ENCODE measurements at places on chromosomes 11 and 22.
A peak's percentile ranks its signal among the peaks of the same experiment; 100 is the strongest.

DNA sequence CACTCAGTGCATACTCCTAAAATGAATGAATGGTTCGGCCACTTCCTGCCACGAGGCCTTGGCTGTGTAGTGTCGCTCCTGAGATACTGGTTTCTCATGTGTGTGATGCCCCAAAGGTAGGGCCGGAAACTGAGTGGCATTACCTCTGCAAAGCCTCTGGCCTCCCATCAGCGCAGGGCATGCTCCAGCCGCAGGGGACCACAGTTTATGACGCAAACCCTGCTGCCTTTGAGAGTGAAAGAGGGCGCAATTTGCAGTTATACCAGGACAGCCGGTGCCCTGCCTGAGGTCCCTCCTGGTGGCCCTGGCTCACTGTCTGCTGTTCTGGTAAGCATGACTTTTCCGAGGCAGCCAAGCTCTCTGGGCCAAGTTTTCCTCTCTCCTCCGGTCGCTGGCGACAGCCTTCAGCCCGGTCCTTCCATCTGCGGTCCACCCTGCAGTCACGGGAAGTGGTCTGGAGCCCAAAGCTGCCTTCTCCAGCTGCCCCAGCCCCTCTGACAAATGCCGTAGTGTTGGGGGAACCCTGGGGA, 2.4 kb upstream of the FGF3 start:
- DNase-seq, result no peak

GRCh38 chr11:67024410-67024809, 1.5 kb downstream of the SYT12 start:
- peak; percentile 49 for DNase-seq

GRCh38 chr11:41522391-41522790, 62.9 kb upstream of the LRRC4C start:
- no peak for DNase-seq

DNA sequence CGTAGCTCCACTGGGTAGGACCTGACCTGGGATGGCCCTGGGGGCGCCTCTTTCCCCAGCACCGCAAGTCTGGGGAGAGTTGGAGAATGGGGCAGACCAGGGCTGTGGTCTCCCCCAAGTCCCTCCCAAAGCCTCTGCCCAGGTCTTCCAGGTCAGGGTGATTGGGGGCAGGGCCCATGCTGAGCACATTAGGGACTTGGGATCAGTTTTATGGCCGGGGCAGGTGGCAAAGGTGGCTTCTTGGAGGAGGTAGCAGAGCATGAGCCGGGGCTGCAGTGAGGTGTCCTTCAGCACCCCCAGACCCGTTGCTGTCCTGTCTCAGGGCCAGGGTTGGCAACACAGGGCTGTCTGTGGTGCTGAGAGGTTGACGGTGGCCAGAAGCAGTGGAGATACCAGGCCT, 6.0 kb downstream of the RELT start:
- DNase-seq, result no peak

DNA sequence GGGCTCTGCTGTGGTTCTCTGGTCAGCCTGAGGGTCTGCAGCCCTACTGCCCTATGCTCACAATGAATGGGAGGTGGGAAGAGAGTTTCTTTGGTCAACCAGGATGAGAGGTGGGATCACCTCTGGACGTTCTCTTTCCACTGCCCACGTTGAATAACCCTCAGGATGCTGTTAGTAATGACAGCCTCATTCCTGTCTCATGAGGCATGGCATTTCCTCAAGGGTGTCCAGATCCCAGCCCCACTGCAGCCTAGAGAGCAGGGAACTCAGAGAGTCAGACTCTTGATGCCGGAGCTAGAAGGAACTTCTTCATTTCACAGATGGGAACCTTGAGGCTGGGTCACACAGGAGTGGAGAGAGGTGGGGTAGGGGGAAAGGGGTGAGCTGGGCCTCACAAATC, 196.0 kb downstream of the CEP164 start:
- DNase-seq, result no peak

- DNase-seq, result no peak
These were observed 34.0 kb downstream of the BMAL1 start for GRCh38 chr11:13311570-13311969.

GRCh38 chr11:93529707-93530467, 13.3 kb downstream of the SMCO4 start:
- DNase-seq, result no peak

GRCh38 chr11:108398439-108398838, 68.9 kb downstream of the C11orf65 start:
- DNase-seq, result no peak

- DNase-seq, result no peak
These were observed 917 bp downstream of the RPS6KA4 start for GRCh38 chr11:64359712-64360445.

GRCh38 chr11:88246696-88247095, 71.5 kb upstream of the RAB38 start:
- no peak for DNase-seq
